Mesothelial cell of epicardium (in vitro differentiated cells): ENCODE measurements at places on chromosomes 4 and X.

DNA sequence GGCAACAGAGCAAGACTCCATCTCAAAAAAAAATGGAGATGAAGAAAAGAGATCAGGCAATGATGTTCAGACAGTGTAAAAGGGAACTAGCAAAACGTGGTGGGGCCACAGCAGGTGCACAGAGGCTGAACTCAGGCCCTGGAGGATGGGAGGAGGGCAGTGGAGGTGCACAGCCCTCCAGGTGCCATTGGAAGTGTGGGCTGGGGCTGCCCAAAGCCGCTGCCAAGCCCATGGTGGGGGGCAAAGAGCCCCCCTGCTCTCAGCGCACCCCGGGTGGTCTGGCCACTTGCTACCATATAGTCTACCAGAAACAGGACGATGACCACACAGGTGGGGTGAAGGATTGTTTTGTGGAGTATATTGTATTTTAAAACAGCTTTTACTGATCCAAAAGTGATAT, 7.1 kb downstream of the TMEM271 start:
- DNase-seq = no peak

DNA sequence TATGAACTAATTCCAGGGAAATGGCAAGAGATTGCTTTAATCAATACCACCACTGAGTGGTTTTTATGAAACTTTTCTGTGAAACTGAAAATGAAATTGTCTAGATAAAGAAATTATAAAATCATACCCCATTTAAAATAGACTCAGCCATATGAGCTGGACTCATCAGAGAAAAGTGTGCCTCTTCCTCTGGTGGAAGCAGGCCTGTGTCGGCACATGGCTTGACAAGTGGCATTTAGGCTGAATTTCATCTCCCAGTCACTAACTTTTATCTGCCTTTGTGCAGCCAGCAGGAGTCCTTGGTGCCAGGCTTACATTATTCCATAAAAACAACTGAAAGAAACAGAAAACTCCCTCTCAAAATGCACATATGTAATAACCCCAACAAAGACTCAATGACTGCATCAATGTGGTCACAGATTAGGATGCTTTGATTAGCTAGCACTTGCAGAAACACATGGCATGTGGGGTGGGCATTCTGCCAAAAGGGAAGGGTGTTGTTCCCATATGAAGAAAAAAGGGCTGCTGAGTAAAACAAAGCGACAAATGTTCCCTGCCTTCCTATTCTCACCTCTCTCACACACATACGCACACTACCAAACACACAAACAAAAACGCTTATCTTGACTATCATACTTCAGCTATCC, 232.3 kb downstream of the PABPC4L start:
- no peak for DNase-seq

DNA sequence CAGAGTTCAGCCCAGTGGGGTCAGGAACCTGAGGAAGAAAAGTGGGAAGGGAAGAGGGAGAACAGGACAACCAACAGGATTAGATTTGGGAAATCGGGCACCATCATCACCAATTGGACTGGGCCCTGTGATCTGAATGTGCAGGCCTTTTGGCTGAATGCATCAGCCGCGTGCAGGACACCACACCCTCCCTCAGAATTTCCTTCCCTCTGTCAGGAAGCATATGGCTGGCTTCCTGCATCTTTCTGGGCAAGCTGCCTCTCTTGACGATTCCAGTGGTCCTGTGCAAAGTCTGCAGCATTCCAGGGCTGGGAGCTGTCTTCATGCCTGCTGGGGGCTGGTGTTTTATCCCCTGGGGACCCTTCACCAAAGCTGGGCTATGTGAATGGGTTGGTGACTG, 16.4 kb downstream of the MAGEA4 start:
- no peak for DNase-seq

- no peak for DNase-seq
Observed at GRCh38 chrX:1491851-1492349, 39.2 kb upstream of the ASMTL start.

- no peak for DNase-seq
Observed at GRCh38 chr4:78671903-78672815, 104.0 kb upstream of the BMP2K start.
